ENCODE measurements at places on chromosomes 5 and 9. TPM values are rescaled to one million over a fixed set of nuclear protein-coding genes. Genes with fewer than 3 reads are reported as not detected.
A peak's percentile ranks its signal among the peaks of the same experiment; 100 is the strongest.

DNA sequence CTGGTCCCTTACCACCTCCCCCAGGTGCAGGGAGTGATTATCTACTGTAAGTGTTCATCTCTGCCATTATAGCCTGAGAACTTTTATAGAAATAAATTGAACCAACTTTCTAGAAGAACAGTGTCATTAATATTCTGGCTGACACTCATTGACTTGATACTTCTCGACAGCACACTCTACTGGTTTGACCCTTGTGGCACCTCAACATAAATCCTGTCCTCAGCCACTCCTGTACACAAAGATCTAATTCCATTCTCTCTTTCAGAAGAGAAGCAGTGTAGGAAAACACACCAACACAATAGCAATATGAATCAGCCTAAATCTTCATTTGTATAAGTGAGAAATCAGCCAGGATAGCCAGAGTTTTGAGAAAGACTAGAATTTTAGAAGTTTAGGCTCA, 417.7 kb downstream of the TAF11L14 start:
- no peak for DNase-seq

DNA sequence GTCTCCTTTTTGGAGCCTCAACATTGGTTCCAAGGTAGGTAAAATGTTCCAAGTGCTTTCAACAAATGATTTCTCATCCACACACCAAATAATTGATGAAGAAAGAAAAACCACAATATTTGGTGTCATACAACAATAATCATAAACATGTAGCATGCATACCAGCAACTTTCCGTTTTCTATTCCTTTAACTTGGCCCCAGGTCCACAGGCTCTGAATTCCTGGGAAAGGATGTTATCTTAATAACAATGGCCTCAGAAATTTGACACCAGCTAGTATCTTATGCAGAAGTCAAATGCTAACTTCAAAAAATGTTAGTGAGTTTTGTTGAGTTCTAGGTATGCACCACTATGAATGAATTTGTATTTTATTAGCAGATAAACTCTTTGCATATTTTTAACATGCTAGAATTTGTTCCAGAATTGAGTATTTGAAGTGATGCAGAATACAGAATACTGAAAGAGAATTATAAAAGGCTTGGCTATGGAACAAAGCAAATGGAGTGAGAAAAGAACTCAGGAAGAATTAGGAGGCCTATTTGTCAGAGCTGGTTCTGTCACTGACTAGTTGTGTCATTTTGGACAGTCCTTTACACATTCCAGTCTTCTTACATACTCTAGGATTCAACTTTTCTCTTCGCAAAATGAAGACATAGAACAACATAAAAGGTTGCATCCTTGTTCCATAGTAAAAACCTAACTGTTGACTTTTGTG, 435.3 kb upstream of the TNC start:
- DNase-seq, result no peak

- no peak for DNase-seq
Observed at GRCh38 chr5:25459082-25459481, 814.3 kb upstream of the CDH10 start.

- no peak for DNase-seq
Observed at GRCh38 chr5:116507051-116507537, 67.5 kb downstream of the SEMA6A start.

DNA sequence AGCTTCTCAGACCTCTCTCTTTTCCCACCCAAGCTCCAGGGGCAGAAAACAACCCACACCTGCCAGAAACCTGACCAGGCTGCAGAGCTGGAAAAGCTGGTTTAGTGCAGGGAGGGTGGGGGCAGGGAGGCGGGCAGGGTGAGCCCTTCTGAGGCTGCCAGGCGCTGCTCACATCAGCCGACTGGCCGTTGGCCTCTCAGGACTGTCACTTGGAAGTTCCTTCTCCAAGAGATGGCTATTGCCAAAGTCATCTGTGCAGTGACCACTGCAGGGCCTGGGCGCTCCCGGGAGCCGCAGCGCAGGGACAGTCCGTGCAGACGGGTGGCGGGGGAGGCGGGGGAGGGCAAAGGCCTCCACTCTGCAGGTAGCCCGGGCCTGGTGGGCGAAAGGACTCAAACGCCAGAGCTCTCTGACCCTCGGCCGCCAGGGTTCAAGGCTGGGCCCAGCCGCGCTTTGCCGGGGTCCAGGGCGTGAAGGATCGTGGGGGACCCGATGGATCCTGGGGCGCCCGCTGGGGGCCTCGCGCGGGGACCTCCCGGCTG, 205.0 kb upstream of the IER5L start:
- no peak for DNase-seq

- DNase-seq, result no peak
Observed at GRCh38 chr5:116583085-116583861, 8.7 kb upstream of the SEMA6A start.

GRCh38 chr5:37661227-37661920, 178.5 kb downstream of the GDNF start:
- no peak for DNase-seq

GRCh38 chr5:176927562-176927961, 28.4 kb upstream of the HK3 start:
- peak; percentile 4 for DNase-seq

DNA sequence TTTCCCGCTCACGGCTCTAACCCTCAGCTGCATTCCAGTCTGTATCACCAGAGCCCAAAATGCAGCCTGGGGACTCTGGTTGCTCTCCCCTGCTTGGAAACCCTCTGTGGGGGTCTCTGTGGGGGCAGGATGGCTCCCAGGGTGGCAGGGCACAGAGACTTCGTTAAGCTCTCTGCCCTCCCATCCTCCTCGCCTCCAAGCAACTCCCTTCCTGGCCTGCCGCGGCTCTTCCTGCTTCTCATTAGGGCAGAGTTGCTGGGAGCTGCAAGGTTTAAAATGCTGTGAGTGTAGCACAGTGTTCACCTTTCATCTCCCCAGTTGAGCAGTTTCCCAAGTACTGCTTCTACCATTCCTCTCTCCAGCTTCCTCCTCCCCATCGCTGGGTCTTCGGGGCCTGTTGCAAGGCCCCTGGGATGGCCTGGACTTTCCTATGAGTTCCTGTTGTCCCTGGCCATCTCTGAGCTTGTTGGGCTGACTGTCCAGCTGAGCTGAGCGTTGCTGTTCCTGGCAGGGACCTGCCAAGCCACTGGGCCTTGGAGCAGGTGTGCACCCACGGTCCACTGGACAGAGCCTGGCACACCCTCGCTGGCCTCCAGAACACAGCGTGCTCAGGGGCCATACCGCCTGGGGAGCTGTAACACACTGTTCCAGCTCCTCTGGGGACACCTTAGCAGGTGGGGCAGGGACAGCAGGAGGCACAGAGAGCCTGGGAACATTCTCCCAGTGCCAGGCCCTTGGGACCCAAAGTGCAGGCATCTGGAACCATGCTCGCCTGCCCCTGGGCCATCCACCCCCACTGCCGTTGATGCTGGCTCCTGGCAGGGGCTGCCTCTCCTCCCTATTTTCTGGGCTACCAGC, 188.4 kb downstream of the C9orf50 start:
- no peak for DNase-seq

DNA sequence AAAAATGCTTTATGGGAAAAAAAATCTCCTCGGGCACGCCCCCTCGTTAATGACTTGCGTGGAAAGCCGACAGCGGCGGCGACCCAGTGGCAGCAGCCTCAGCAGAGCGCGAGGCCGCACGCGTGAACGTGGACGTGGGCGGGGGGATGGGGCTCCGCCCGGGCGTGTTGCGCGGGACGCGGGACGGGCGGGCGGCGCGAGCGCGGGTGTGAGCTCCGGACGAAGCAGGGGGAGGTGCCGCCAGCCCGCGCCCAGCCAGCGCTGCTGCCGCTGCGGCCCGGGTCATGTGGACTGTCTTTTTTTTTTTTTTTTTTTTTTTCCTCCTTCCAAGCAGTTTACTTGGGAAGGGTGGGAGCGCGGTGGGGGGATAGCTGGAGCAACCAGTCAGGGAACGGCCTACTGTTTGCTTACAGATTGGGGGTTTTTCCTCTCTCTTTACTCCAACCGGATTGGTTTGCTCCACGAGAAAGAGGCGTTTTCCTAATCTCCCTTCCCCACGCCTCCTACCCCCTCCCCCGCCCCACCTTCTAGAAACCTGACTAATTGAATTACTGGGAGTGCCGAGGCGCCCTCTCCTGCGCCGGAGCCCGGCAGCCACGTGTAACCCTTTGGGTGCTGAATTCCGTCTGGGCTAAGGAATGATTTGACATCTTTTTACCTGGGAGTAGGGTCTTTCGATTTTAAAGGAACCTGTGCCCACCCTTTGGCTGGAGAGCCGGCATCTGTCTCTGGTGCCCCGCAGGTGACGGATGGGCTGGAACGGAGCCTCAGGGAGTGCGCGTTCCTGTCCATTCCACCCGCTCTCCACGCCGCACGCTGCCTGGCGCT, 1.7 kb upstream of the EFNA5 start:
- peak; percentile 97 for DNase-seq

DNA sequence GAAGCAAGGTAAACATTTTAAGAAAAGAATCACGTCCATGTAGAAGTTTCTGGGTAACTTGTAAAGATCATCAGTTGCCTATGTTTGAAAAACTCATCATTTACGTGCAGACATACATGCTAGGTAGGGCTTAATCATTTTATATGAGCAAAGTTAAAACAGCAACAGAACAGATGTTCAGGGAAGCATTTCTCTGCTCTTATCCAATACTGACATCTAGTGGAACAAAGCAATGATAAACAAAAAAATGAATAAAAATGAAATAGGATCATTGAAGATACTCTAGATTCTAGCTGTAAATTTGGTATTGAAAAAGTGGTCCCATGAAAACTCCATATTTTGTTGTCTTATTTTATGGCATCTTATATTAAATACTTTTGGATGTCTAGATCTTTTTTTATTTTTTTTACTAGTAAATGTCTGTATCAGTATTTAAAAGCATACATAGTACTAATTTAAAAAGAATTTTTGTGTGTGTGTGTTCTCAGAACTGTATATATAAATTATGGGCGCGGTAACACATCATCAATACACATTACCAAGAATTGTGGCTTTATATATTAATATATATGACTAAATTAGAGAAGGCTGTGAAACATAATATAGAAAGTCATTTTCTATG, 1050.2 kb downstream of the CDH12 start:
- DNase-seq, result peak; percentile 2

DNA sequence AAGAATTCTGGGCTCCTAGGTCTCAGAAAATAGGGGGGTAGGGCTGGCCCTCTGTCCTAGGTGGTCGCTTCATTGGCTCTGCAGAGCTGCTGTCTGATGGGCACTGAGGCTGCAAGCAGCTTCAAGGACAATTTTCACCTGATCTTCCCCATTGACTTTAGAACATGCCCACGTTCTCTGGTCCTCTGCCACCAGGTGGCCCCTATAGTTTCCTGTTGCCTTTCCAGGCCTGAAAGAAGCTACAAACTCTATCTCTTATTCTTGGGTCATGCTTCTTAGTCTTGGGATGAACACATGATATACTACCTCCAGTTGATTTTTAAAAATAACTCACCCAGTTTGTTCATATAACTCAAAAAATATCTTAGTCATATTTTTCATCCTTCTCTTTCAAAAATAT, 26.3 kb downstream of the SPZ1 start:
- peak; percentile 5 for DNase-seq

- no peak for DNase-seq
Observed at GRCh38 chr5:10122076-10122726, 127.5 kb downstream of the ATPSCKMT start.

DNA sequence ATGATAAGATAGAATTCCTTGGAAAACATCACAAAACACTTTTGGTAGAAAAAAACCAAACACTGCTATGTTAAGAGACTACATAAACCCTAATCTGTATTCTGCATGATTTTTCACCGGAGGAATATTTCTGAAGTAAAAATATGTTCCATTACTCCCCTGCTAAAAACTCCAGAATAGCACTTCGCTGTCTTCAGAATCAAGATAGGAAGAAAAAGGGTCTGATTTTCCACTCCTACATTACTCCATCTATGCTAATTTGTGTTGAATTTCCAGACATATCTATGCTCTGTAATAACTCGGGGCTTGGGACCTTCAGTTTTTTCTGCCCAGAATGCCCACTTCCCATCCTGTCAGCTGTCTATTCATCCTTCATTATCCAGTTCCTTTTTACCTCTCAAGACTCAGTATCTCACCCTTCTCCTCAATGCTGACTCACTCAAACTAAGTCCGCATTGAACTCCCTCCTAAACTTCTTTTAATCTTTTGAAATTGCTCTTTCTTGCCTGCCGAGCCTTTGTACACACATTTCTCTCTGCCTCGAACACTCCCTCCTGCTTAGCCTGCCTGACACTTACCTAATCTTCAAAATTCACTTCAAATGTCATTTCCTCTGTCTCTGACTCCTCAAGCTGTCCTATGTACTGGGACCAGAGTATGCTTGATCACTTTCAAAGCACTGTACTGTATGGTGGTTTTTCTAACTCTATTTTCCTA, 171.0 kb downstream of the ARRDC3 start:
- DNase-seq, result peak; percentile 55

DNA sequence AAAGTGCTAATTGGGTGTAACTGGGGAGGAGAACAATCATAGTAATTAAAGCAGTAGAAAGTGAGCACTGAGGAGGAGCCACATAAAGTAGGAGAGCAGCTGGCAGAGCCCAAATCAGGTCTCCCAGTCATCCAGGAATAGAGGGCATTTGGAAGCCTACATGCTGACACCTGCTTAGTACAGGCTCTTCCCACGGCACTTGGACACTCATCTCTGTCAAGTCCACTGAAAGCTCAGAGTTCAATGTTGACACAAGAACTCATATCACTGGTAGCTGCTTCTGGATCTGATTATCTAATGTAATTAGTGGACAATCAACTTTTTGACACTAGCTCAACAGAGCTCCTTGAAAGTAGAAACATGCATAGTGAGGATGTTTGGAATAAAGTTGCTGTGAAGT, 45.9 kb upstream of the PCSK1 start:
- DNase-seq, result no peak

DNA sequence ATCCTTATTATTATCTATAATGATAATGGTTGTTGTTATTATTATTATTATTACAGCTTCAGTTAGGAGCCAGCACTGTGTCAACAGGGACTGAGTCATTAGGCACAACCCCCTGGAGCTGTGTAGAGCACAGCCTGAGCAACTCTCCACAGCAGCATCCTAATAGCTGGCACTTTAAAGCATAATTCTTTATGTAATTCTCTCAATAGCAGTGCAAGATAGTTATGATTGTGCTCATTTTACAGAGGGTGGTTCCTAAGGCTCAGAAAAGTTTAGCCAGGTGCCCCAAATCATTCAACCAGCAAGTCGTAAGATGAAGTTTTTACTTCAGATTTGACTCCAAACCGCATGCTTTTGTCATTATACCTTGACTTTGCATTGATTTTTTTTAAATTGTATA, 390.3 kb downstream of the ANXA1 start:
- DNase-seq, result no peak

- no peak for DNase-seq
Observed at GRCh38 chr5:160742446-160742845, 109.6 kb downstream of the ATP10B start.

GRCh38 chr5:31563216-31563615, 31.1 kb downstream of the C5orf22 start:
- DNase-seq, result no peak

Gene MELK
- 74.2 TPM for total RNA-seq

Gene LHX3
- not detected for total RNA-seq

Gene SLC6A18
- not detected for total RNA-seq

Gene SPATA9
- total RNA-seq, result 1.4 TPM

Gene GCNT1
- total RNA-seq, result 15.4 TPM

Gene FPGS
- 104 TPM for total RNA-seq

Gene CCL27
- total RNA-seq, result not detected

Gene FGD3
- not detected for total RNA-seq

Gene AJM1
- total RNA-seq, result 3.1 TPM

Gene PLAC8L1
- not detected for total RNA-seq

Gene PRR16
- total RNA-seq, result 34.1 TPM

Gene OSTF1
- total RNA-seq, result 36.2 TPM

All from LHCN-M2 (cell line).